ENCODE measurements at places on chromosomes 2 and 18. TPM values are rescaled to one million over a fixed set of nuclear protein-coding genes. Genes with fewer than 3 reads are reported as not detected.

The PDE11A gene
- total RNA-seq = 60.5 TPM

The UGT1A3 gene
- total RNA-seq = not detected

The CNDP1 gene
- total RNA-seq = 0.29 TPM

The OSR1 gene
- 10.3 TPM for total RNA-seq

The GREB1 gene
- 78.8 TPM for total RNA-seq

The TNS1 gene
- total RNA-seq = 7.7 TPM

The RFTN2 gene
- 5.4 TPM for total RNA-seq

The ZBTB7C gene
- 0.57 TPM for total RNA-seq

The CPO gene
- not detected for total RNA-seq

The SLC23A3 gene
- total RNA-seq = 2.8 TPM

The EVX2 gene
- total RNA-seq = not detected

Data from progenitor cell of endocrine pancreas (in vitro differentiated cells).